ENCODE measurements at places on chromosomes 11 and 22.
A peak's percentile ranks its signal among the peaks of the same experiment; 100 is the strongest.

DNA sequence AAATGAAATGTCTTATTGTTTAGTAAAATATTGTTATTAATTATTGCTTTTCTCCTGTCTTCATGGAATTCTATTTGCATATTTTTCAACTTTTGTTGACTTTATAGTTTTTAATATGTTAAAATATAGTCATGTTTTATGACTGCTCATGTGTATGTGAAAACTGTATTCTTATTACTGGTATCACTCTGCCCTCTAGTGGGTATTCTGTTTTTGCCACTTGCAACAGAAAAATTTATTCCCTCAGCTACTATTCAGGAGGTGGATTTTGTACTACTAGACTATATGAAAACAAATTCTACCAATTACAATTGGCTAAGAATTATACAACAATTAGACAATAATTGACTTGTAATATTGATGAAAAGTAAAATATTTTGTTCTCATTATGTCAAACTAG, 45.0 kb downstream of the OR4C6 start:
- no peak for DNase-seq

DNA sequence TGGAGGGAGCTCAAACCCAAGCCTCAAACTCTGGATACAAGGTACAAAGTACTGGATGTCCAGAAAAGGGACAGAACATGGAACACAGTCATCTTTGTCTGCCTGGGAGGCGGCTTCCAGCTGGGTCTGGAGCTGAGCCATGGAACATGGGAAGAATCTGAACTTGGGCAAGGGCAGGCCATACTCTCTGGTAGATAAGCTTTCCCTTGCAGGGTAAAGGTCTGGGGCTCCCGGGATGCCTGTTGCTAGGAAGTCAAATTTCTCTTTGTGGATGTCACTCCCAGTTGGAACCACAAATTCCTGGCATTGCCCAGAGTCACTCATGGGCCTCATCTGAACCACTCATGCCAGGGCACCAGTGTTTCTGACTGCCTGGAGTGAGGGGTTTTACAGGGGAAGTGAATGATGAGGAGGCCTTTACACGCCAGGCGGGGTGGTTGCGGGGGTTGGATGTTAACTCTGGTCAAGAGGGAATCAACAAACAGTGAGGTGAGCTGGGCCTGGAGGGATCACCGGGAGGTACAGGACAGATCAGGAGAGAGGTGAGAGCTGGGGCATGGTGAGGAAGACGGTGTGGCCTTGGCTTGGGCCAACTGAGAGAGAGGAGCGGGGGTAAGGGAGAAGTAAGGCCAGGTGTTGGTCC, 5.7 kb downstream of the FTH1 start:
- DNase-seq: no peak

GRCh38 chr22:22605074-22605404, 39.4 kb upstream of the GGTLC2 start:
- no peak for DNase-seq

DNA sequence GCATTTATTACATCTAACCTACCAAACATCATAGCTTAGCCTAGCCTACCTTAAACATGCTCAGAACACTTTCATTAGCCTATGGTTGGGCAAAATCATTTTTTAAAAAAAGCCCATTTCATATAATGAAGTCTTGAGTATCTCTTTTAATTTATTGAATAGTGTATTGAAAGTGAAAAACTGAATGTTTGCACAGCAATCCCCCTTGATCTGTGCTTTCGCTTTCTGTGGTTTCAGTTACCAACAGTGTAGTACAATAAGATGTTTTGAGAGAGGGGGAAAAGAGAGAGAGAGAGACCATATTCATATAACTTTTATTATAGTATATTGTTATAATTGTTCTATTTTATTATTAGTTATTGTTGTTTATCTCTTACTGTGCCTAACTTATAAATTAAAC, 8.4 kb upstream of the MAP6 start:
- DNase-seq: no peak

GRCh38 chr11:19849107-19849789, 136.6 kb downstream of the NAV2 start:
- no peak for DNase-seq

- no peak for DNase-seq
Observed at GRCh38 chr11:123406441-123407129, 23.5 kb upstream of the GRAMD1B start.

DNA sequence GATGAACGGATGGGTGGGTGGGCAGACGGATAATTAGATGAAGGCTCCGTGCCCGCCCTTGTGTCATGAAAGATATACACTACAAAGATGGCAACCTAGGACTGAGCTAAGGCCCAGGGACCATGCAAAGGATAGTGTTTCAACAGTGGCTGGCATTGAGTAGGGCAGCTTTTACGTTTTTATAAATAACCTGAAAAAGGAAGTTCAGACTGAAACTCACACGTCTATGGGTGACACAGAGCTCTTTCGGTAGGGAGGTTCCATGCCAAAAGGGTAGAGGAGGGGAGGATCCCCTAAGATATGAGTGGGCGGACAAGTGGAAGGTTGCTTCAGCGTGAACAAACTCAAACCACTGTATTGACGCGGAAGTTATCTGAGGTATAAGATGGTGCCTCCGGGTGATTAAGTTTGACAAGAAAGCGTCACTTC, 90.5 kb downstream of the UBASH3B start:
- DNase-seq: no peak

- peak; percentile 84 for DNase-seq
Observed at GRCh38 chr22:44085743-44086270, 61.7 kb downstream of the PARVB start.

GRCh38 chr11:62046568-62047100, 77.2 kb upstream of the INCENP start:
- no peak for DNase-seq

DNA sequence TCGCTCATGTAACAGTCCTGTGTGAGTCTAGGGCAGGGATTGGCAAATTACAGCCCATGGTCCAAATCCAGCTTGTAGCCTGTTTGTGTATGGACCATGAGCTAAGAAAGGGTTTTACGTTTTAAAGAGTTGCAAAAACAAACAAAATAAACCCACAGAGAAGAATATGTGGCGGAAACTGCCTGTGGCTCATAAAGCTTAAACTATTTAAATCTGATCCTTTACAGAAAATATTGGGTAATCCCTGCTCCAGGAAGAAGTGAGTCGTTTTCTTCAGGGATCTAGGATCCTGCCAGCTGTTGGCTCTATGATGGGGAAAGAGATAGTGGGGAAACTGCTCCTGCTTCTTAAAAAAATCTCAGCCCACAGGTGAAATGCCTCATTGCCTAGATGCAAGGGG, 3.4 kb upstream of the OR6Q1 start:
- no peak for DNase-seq

DNA sequence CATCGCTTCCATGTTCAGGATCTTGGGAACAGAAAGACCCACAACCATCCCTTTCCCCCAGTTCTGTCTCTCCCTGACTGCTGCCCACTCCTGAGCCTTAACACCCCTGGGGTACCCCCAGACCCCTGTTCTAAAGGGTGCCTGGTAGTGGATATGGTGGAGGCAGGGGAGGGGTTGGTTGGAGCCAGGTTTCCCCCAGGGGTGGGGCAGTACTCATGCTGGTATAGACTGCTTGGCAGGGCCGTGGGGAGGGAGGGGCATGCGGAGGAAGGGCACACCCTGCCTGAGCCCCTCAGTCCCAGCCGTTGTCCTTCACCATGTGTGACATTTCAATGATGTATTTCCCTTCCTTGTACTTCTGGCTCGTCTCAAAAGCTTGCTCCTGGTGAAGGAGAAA, 4.0 kb downstream of the YPEL4 start:
- DNase-seq: no peak

DNA sequence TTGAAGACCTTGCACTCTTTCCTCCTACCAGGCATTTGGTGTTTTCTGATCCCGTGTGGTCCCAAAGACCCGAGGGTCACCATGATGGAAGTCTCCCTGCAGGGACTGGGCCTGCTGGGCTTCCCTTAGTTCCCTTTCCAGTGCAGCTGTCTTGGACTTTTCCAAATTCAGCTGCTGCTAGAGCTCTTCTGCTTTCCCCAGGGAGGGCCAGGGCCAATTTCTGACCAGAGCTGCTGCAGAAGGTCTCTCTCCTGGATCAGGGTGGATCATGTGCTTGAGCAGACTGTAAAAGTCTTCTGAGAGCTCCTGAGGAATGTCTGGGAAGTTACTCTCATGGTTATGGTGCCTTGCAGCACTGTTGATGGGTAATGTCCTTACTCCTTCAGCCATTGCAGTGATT, 23.2 kb downstream of the LDLRAD3 start:
- no peak for DNase-seq

DNA sequence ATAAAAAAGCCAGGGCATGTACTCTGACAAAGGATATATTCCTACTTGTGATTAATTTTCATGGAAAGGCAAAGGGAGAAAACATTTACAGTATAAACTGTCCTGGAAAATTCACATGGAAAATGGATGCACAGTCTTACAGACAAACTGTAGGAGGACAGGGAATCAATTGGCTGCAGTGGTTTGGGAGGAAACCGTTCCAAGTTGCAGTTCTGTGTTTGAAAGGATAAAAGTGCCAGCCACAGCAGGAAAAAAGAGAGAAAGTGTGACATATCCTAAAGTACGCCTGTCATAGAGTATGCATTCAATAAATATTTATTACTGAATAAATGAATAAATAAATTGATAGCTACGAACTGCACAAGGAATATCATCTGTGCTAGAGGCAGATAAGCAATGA, 462.9 kb downstream of the RAB38 start:
- no peak for DNase-seq

GRCh38 chr22:24683691-24684090, 80.7 kb downstream of the GGT1 start:
- no peak for DNase-seq
